ENCODE measurements at places on chromosomes 1 and 21. TPM values are rescaled to one million over a fixed set of nuclear protein-coding genes. Genes with fewer than 3 reads are reported as not detected.
A peak's percentile ranks its signal among the peaks of the same experiment; 100 is the strongest.

CD5L gene
- not detected for total RNA-seq

G0S2 gene
- 81.1 TPM for total RNA-seq

RPTN gene
- total RNA-seq, result not detected

CDK18 gene
- 3.0 TPM for total RNA-seq

OPTC gene
- not detected for total RNA-seq

CAPN8 gene
- not detected for total RNA-seq

PKN2 gene
- 44.2 TPM for total RNA-seq

DNA sequence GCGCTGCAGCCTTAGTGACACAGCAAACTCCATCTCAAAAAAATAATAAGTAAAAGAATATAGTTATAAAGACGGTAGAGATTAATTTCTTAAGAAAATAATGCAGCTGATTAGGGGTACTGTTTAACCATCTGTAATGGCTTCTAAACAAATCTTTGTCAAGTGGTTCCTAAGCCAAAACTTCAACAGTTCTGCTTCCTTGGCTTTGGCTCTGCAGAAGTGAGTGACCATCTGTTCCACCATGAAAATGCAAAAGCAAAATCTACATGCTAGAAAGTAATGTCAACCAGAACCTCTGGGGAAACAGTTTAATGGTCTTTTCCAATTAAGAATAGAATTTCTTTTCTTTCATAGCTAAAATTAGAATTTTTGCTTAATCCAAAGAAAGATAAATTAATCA lies 8.3 kb upstream of the SH2D5 start:
- no peak overlapping the region for H3K27ac ChIP-seq
- H3K36me3 ChIP-seq, result peaks cover 15% of the 10 kb centered on the region
- H3K27me3 ChIP-seq, result no peaks in the 10 kb centered on the region
- no peak overlapping the region for H3K4me3 ChIP-seq

DNA sequence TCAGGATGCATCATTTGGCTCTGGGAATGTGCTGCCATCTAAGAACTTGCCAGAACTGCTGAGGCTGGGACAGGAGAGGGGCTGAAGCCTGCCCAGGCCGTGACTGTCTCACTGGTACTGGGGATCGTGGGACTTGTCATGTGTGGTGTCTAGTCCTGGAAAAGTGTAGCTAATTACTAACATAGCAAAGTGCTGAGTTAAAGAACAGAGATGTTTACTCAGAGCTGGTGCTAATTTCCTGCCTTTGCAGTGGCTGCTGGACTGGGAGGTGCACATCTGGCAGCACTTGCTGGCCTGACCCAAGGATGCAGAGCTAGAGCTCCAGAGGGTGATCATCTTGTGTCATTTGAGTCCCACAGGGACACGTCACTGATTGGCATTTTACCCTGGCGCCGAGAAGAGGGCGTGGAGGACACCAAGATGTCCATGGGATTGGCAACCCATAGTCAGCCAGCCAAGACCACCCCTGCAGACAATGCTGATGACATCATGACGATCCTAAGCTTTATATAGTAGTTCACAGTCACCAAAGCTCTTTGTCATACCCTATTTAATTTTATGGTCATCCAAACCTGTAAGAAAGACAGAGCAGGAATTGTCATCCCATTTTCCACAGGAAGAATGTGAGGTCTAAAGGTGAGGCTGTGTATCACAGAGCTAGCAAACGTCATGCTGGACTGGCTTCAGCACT lies 110.1 kb upstream of the SLC44A3 start:
- no peaks in the 10 kb centered on the region for H3K4me1 ChIP-seq
- no peak overlapping the region for H3K27ac ChIP-seq
- no peaks in the 10 kb centered on the region for H3K27me3 ChIP-seq

DNA sequence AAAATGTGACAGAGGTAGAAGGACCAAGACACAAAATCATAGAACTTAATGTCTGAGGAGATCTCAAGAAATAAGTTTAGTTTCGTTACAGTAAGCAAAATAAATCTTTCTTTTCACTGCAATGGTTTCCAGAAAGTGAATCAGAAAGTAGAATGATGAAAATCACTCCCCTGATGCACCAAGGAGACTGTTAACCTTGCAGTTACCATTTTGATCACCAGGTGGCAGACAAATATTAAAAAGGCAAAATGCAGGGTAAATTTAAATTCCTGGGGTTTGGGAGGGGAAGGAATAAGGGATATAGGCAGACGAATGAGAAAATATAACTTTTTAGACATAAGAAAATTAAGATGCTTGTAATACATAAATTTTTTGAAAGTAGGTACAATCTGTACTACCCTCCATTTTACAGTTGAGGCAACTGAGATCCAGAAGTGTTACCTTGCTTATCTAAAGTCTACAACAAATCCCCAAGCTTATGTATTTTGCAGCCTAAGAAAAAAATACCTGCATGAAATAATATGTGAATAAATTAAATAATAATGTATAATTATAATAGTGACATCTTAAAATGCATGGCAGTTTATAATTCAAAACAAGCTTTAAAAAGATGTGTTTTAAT lies 253.2 kb downstream of the CRB1 start:
- no peaks in the 10 kb centered on the region for H3K27me3 ChIP-seq
- no peaks in the 10 kb centered on the region for H3K36me3 ChIP-seq
- no peak overlapping the region for H3K4me3 ChIP-seq
- H3K27ac ChIP-seq, result no peak overlapping the region
- DNase-seq, result peak; percentile 29

DNA sequence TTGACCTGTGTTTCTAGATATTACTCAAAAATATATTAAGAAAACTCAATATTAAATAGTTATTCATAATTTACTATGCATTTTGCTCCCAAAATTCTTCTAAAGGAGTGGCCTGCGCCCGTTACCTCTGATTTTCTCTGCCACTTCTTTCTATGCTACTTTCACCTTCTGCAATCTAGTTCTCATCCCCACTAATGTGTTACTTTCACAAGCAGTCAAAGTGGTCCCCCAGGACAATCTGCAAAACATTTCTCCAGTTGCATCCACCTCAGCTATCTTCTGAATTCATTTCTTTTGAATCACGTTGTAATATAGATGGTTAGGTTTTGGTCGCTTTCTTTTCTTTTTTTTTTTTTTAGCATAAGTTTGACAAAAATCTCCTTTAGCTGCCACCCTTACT lies 13.4 kb downstream of the INSL5 start:
- H3K27ac ChIP-seq, result no peak overlapping the region
- H3K4me1 ChIP-seq, result no peaks in the 10 kb centered on the region
- H3K27me3 ChIP-seq, result no peaks in the 10 kb centered on the region
- no peaks in the 10 kb centered on the region for H3K36me3 ChIP-seq
- no peak for DNase-seq

DNA sequence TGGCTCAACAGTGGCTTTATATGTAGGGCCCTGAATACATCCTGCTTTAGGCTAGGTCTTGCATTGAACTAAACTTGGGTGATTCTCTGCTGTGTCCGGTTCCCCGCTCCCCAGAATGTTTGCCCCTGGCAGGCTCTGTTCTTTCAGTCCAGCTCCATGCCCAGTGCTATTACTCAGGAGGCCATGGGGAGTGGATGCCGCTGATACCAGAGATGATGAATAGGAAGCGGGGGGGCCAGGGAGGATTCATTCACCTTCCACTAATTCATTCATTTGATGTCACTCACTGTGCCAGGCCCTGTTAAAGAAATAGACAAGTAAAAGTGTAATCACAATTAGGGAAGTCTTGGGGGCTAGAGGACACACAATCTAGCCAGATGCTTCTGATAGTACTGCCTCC lies 83.8 kb downstream of the TMEM53 start:
- H3K27me3 ChIP-seq, result no peaks in the 10 kb centered on the region
- H3K36me3 ChIP-seq, result no peaks in the 10 kb centered on the region
- no peak overlapping the region for H3K4me3 ChIP-seq
- no peak overlapping the region for H3K27ac ChIP-seq

GRCh38 chr1:156591181-156591431 lies 470 bp upstream of the NAXE start:
- peak overlapping the region; percentile 69 for H3K4me3 ChIP-seq
- peaks cover 26% of the 10 kb centered on the region for H3K36me3 ChIP-seq
- H3K27ac ChIP-seq, result peak overlapping the region; percentile 89
- no peaks in the 10 kb centered on the region for H3K27me3 ChIP-seq

DNA sequence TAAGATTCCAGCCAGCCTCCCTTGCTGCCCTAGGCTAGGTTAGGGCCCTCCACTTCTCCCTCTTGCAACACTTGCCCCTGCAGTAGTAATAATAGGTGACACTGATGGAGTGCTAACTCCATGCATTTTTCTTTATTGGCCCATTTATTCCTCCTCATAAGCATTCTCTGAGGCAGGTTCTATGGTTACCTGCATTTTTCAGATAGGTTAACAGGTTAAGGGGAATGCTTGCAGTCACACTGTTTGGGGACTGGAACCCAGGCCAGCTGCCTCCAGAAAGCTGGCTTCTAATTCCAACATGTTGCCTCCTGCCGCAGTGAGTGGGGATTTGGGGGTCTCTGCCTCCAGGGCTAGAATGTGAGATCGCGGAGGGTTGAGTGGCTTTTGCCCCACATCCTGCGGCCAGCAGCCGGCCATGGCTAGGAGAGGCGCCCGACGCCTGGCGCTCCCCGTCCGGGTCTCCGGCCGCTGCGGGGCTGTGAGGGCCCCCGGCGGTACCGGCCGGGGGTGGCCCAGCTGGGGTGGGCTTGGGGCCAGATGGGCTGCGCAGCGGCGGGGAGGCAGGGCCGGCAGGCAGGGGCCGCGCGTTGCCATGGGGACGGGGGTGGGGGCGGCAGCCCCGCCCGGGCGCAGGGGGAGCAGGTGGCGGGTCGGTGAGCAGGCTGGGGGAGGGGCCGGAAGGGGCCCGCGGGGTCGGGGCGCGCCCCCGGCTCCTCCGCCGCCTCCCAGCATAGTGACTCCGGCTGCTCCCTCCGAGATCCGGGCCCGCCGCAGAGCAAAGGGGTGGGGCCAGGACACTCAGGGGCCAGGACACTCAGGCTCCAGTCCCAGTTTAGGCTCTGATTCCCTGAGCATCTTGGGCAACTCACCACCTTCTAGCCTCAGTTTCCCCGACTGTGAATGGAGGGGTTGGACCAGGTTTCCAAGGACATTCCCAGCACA lies 68.4 kb upstream of the SSBP3 start:
- DNase-seq, result peak; percentile 34
- H3K36me3 ChIP-seq, result no peaks in the 10 kb centered on the region
- peaks cover 32% of the 10 kb centered on the region for H3K4me1 ChIP-seq
- no peaks in the 10 kb centered on the region for H3K27me3 ChIP-seq
- H3K27ac ChIP-seq, result peak overlapping the region; percentile 64

- H3K4me1 ChIP-seq, result no peaks in the 10 kb centered on the region
- H3K27me3 ChIP-seq, result no peaks in the 10 kb centered on the region
- no peak for DNase-seq
- no peak overlapping the region for H3K4me3 ChIP-seq
- no peaks in the 10 kb centered on the region for H3K36me3 ChIP-seq
These were observed 153.8 kb upstream of the FGGY start for GRCh38 chr1:59143133-59143487.

DNA sequence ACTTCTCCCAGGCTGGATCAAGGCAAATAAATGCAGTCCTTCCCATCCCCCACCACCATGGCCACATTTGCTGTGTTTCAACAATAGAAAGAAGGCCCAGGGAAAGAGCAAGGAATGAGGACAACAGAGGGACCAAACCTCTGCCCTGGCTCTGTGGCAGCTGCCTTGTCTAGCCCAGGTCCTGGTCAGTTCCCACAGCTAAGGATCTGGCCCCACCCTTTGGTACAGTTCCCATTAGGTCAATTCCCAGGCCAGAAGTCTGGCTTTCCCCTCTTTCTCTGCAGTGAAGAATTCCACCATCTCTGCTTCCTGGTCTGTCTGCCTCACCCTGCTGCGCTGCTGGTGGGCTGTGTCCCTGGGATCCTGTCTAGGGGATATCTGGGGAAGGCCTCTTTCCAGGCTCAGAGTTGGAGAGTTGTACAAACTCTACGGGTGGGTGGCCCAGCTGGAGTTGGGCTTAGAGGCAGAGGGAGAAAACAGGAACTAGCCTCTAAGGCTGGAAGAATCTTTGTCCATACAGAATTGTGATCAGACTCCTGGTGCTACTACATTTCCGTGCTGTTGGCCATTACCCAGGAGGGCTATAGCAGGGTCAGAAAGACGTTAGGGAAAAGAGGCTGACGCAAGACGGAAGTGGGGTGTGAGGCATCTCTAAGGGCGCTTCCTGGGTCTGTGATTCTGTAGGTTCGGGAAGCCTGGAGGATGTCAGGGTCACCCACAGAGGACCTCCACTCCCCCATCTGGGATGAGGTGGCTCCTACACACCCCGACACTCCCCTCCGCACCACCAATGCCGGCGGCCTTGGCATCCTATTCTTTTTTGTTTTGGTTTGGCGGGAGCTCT lies 953 bp upstream of the NDUFS2 start:
- H3K4me1 ChIP-seq, result peaks cover 52% of the 10 kb centered on the region
- H3K36me3 ChIP-seq, result peaks cover 4% of the 10 kb centered on the region
- peak overlapping the region; percentile 97 for H3K27ac ChIP-seq
- DNase-seq, result no peak
- H3K4me3 ChIP-seq, result peak overlapping the region; percentile 78

DNA sequence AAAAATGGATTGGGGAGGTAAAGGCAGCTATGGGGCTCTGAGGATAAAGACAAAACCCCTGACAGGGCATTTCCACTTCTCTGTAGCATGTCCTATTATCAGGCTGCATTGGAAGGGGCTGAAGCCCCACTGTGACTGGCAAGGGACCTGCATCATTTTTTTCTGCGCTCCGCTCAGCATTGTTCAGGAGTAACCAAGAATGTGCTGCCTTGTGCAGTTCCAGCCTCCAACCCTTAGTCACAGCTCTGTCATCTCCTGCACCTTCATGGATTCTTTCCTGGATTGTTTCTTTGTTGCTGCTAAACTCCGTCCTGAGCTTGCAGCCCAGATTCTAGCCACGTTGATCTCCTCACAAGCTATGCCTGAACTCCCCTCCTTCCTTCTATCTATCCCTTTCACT lies 37.4 kb downstream of the SERTAD4 start:
- no peaks in the 10 kb centered on the region for H3K27me3 ChIP-seq
- H3K4me3 ChIP-seq, result no peak overlapping the region
- H3K36me3 ChIP-seq, result no peaks in the 10 kb centered on the region
- no peak overlapping the region for H3K27ac ChIP-seq
- no peaks in the 10 kb centered on the region for H3K4me1 ChIP-seq
- no peak for DNase-seq
